ENCODE measurements at places on chromosomes 6 and 20.
A peak's percentile ranks its signal among the peaks of the same experiment; 100 is the strongest.

DNA sequence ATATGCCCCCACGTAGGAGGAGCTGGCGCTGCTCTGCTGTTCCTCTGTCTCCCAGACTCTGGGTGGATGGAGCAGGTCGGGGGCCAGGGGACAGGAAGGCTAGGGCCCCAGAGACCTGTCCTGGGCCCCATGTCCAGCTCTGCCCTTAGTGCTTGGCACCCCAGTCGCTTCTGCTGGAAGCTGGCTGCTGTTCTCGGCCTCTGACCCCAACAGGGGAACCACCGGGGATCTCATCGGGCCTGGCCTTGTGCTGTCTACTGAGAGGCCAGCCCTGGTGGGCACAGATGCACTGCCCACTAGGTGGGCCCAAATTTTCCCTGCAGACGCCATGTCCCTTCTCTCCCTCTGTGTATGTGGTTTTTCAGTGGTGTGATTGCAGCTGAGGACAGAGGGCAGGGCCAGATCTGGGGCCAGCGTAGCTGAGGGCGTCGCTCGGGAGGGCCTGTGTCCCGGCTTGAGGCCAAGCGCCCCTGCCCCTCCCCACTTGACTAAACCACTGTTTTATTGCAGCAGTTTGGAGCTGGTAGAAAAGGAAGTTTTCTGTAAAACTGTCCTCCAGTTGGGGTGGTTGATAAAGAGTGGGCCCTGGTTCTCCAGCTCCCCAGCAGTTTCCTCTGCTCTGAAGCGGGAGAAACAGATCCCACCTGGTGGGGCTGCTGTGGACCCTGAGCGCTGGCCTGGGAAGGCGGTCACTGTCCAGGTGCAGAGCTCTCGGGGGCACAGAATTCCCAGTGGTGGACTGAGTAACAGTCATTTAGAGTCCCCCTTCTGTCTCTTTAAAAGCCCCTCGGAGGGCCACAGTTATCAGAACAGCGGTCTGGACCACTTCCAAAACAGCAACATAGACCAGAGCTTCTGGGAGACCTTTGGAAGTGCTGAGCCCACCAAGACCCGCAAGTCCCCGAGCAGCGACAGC lies 5.9 kb upstream of the COL20A1 start:
- DNase-seq = no peak

- no peak for DNase-seq
Measured at GRCh38 chr20:24665741-24666191, 196.3 kb downstream of the SYNDIG1 start.

- no peak for DNase-seq
Measured at GRCh38 chr6:161111261-161111660, 119.7 kb downstream of the MAP3K4 start.

GRCh38 chr20:51696304-51697071 lies 71.7 kb downstream of the ATP9A start:
- DNase-seq = no peak

DNA sequence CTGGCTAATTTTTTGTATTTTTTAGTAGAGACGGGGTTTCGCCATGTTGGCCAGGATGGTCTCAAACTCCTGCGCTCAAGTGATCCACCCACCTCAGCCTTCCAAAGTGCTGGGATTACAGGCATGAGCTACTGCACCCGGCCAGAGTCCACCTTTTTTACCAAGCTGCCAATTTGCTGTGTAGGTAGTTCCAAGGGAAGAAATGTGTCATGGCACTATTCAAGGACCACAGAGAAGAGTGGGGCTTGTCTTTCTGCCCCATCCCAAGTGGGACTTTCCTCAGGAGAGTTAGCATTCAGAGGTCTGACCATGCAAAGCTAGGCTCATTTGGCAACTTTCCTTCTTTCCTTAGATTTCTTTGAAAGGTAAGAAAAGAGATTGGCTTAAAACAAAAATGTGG lies 111.9 kb upstream of the TRAF3IP2 start:
- no peak for DNase-seq

DNA sequence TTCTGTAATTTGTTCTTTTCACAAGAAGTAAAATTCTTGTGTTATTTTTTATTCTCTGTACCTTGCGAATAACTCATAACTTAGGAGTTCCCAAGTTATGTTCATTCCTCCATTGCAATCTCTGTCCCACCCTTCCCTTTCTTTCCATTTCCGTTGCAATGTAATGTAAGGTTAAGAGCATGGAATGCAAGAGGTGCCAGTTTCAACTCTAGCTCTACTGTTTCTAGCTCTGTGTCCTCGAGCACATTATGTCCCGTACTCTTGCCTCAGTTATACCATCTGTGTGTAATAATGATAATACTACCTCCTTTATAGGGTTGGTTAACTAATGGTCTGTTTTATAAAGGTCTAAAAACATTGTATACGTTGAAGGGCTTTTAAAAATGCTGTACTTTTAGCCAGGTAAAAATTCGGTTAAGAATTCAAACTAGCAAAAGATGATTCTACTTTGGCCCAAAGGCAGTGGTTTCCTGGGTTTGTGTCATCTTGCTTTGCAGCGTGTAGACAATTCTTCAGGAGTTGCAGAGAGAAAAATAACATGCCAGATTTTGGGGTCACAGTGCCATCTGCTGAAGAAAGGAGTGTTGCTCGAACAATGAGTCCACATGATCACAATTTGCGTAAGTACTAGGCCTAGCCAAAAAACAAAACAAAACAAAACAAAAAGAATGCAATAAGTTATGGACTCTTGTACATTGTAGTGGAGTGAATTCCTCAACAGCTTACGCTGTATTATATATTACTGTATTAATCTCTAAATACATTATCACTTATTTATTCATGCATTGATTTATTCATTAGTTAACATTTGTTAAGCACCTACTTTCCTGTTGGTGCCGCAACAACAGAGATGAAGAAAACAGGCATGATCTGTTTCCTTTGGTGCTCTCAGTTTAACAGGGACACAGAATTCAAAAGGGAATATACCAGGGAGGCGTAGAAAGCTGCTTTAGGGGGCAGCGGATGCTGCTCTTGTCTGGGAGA lies 10.0 kb upstream of the PFDN4 start:
- DNase-seq = no peak

GRCh38 chr20:50133474-50134217 lies 19.9 kb downstream of the PEDS1 start:
- DNase-seq = no peak

GRCh38 chr6:642805-643204 lies 14.1 kb downstream of the HUS1B start:
- DNase-seq = no peak

GRCh38 chr6:165586706-165587105 lies 76.3 kb downstream of the PDE10A start:
- no peak for DNase-seq

- no peak for DNase-seq
Measured at GRCh38 chr20:33515569-33516216, 25.8 kb downstream of the CBFA2T2 start.

- DNase-seq = no peak
Measured at GRCh38 chr6:25332655-25333071, 53.5 kb downstream of the CARMIL1 start.

- DNase-seq = no peak
Measured at GRCh38 chr6:5085648-5086293, 630 bp downstream of the PPP1R3G start.

- no peak for DNase-seq
Measured at GRCh38 chr20:22686097-22686496, 101.7 kb upstream of the FOXA2 start.

DNA sequence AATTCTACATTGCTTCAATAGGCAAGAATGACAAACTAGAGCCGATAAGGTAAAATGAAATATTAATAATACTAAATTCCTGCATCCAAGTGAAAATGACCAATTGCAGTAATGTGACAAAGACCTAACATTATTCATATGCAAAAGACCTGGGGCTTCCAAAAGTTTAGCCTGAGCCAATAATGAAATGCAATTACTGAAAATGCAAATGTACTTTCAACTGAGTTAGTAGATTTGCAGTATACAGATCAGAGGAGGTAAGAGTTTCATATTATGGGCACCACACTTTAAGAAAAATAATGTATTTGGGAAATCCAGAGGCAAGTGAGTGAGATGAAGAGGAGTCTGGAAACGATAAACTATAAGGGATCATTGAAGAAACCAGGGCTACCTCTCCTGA lies 193.7 kb upstream of the GMDS start:
- no peak for DNase-seq

DNA sequence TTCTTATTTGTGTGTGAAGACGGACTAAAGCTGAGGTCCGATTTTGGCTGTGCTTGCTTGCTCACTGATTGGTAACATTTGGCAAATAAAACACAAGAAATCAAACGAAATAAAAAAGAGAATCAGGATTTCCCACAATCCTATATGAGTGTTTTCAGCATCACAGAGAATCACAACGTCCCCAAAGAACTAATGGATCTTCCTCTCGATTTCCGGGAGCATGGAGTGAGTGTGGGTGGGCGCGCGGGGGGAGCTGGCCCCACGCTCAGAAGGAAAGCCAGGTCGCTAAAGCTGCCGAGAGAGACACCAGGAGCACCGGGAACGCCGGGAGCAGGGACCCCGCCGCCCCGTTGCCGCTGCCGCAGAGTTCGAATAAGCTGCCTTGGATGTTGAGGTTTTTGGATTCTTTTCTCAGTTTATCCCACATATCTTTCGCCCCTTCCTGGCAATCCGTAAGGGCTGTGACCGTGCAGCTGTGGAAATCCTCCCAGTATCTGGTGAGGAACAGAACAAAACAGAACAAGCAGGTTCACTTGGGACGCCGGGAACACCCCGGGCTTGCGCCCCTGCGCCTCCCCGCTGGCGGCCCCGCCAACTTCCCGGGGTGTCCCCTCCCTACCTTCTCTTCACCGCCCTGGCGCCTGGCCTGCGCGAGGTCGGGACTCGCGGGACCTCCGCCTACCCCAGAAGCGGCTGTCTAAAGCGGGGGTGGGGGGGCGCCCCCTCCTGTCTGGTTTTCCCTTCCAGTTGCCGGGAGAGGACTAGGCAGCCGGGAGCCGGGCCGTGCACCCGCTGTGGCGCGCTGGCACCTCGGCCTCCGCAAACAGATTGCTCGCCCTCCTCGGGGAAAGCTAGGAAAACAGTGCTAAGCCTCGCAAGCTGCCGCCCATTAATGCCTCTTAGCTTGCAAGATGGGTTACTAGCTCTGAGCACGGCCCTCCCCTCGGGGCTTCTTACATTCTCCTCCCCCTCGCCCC lies 7.7 kb downstream of the NRN1 start:
- no peak for DNase-seq

GRCh38 chr6:17156112-17156921 lies 54.5 kb downstream of the STMND1 start:
- peak; percentile 20 for DNase-seq

- DNase-seq = no peak
Measured at GRCh38 chr6:50925981-50926380, 107.3 kb downstream of the TFAP2B start.

DNA sequence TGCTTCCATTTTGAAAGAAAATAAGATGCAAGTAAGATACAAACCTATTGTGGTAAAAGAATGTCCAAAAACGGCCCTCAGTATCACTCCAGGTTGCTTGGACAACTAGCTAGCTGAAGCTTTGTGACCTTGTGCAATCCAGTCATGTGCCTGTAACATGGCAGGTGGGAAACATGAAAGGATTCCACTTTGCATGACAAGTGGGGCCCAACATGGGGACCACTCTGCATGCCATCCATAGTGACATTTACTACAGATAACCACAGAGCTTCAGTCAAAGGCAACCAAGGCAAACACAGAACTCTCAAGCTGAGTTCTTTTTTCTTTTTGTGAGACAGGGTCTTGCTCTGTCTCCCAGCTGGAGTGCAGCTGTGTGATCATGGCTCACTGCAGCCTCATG lies 15.8 kb upstream of the FBXO9 start:
- no peak for DNase-seq

- no peak for DNase-seq
Measured at GRCh38 chr20:37359331-37359730, 13.4 kb downstream of the SRC start.

DNA sequence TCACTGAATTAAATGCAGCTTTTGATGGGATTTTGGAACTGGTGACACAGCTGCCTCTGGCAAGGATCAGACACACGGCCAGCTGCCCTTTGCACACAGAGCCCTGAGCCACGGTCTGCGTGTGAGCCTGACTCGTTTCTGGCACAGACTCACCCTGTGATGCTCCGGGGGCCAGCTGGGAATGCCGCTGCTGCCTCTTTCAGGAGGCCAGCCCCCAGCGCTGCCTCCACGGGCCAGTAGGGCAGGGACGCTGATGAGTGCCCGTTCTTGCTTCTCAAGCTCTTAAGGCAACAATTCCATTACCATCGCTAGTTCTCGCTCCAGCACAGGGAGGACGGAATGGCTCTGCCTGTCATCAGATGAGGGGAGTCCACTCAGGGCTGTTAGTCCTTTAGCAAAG lies 61.6 kb downstream of the IRF4 start:
- no peak for DNase-seq

DNA sequence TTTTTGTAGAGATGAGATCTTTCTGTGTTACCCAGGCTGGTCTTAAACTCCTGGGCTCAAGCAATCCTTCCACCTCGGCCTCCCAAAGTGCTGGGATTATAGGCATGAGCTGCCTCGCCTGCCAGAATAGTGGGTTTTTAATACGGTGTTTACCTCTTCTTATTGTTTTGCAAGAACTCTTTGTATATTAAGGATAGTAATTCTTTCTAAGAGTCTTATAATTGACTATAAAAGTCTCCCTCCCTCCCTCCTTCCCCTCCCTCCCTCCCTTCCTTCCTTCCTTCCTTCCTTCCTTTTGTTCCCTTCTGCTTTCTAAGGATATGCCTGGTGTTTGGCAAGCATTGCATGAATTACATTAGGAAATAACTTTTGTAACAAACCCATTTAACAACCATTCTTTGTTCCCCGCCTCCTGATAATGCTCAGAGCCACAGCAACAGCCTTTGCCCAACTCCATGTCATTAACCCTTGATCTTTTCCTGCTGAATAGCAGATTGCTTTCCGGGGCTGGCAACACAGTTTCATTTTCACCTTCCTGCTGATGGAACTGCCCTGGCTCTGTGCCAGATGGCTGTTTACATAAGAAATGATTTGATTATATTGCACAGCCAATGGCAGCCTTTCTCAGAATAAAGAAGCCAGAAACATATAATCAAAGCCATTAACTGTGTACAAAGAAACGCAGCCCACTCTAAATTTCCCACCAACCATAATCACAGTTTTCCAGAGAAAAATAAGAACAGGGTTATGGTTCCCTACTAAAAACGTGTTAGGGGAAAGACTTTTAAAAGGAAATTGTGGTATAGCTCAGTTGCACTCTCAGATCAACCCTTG lies 143.7 kb upstream of the PTPN1 start:
- no peak for DNase-seq

- no peak for DNase-seq
Measured at GRCh38 chr6:18204691-18205090, 49.5 kb downstream of the KDM1B start.

GRCh38 chr6:104689551-104690205 lies 170.0 kb downstream of the HACE1 start:
- no peak for DNase-seq

GRCh38 chr6:86477500-86478148 lies 459.7 kb upstream of the HTR1E start:
- DNase-seq = no peak

- no peak for DNase-seq
Measured at GRCh38 chr20:15866916-15867730, 706.1 kb downstream of the KIF16B start.

GRCh38 chr6:40476673-40477072 lies 110.5 kb downstream of the LRFN2 start:
- no peak for DNase-seq

DNA sequence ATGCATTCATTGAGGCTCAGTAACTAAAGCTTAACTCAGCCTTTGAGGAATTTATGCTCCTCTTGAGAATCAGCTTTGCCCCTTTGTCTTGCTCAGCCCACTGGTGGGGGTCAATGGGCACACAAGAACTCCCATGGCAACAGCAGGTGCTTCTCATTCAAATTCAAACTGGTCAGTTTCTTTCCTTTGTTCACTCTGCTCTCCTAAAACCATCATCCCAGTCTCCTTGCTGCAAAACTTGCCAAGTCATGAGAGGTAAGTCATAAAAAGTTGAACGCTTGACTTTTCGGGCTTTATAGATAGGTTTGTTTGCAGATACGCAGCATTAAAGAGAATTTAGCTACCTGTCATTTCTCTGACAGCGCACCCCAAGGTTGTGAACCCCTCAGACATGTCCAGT lies 146.8 kb downstream of the TFAP2A start:
- DNase-seq = no peak

Data from stimulated activated CD4-positive, alpha-beta T cell treated with anti-CD3 and anti-CD28 coated beads, TNF-alpha, amount 100 ng/mL, for 1 hour (primary cell).